GM12878 (cell line): ENCODE measurements at places on chromosomes 2 and 18. TPM values are rescaled to one million over a fixed set of nuclear protein-coding genes. Genes with fewer than 3 reads are reported as not detected.

DNA sequence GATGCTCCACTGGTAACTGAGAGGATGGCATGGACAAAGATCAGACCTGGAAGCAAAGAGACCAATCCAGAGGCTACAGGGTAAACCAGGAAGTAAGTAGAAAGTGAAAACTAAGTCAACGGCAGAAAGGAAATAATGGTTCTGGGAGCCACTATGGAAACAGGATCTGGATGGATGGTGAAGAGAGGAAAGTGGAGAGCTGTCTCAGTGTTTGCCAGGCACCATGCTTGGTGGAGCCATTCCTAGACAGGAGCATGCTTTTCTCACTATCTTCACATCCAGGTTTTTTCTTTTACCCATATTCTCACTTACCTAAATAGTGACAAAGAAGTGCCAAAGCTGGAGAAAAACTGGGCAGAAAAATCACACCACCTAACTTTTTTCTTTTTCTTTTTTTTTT, 22.2 kb downstream of the ZNF521 start:
- H3K27me3 ChIP-seq, result no peaks in the 10 kb centered on the region
- no peaks in the 10 kb centered on the region for H3K36me3 ChIP-seq
- no peak for DNase-seq
- no peaks in the 10 kb centered on the region for H3K4me1 ChIP-seq
- no peak overlapping the region for H3K4me3 ChIP-seq

GRCh38 chr2:23404426-23404825, 19.4 kb downstream of the KLHL29 start:
- peak overlapping the region; percentile 60 for H3K27ac ChIP-seq
- peak overlapping the region; percentile 43 for H3K4me3 ChIP-seq
- no peaks in the 10 kb centered on the region for H3K36me3 ChIP-seq
- peak; percentile 26 for DNase-seq
- no peaks in the 10 kb centered on the region for H3K27me3 ChIP-seq

DNA sequence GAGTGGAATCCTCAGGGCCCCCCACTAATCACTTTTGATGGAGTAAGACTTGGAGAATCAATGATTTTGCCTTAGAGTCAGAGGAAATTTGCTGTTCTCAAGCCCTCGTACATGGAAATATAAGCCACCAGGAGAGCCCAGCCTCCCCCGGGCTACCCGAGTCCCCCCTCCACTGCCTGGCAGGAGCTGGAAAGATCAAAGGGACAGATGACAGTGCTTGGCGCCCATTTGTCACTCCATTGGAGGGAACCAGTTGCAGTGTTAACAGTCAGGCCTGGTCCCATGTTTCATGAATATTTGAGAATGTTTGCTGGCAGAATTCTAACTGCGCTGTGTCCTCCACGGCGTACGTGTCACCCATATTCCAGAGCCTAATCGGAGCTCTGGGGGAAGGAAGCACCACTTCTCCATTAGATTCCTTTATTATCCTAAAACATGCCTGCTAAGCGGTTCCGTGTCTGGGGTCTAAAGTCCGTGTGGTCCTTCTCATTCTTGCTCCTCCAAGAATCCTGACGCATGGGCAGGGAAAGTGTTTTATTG, 202.4 kb downstream of the KLHL29 start:
- H3K27ac ChIP-seq, result no peak overlapping the region
- DNase-seq, result no peak
- no peaks in the 10 kb centered on the region for H3K4me1 ChIP-seq
- H3K27me3 ChIP-seq, result no peaks in the 10 kb centered on the region
- H3K36me3 ChIP-seq, result no peaks in the 10 kb centered on the region; the same call in 1 of the 2 replicates
- no peak overlapping the region for H3K4me3 ChIP-seq

GRCh38 chr2:176503776-176504175, 234.5 kb downstream of the MTX2 start:
- H3K4me3 ChIP-seq, result no peak overlapping the region
- no peaks in the 10 kb centered on the region for H3K27me3 ChIP-seq
- no peaks in the 10 kb centered on the region for H3K36me3 ChIP-seq
- no peak for DNase-seq
- no peak overlapping the region for H3K27ac ChIP-seq

DNA sequence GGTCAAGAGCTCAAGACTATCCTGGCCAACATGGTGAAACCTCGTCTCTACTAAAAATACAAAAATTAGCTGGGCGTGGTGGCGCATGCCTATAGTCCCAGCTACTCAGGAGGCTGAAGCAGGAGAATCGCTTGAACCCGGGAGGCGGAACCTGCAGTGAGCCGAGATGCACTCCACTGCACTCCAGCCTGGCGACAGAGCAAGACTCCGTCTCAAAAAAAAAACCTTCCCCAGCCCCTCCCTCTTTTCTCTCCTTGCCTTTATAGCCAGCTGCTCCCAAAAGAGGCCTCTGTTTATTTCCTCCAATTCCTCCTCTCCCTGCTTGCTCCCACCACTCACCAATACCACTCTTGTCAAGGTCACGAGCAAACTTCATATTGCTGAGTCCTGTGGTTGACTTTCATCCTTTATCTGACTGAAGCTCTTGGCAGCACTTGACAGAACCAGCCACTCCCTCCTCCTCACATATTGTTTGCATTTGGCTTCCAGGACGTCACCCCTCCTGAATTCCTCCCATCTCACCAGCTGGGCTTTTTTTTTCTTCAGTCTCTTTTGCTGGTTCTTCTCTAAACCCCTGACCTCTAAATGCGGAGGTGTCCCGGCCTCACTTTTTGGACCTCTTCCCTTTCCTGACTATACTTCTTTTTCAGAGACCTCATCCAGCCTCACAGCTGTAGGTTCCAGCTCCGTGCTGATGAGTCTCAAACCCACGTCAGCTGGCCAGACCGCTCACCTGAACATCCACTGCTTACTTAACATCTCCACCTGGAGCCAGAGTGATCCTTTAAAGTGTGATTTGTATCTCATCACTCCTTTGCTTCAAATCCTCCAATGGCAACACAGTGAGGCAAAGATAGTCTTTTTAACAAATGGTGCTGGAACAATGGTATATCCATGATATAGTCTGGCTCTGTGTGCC, 84.6 kb upstream of the CAB39 start:
- no peaks in the 10 kb centered on the region for H3K27me3 ChIP-seq
- no peak overlapping the region for H3K4me3 ChIP-seq
- no peak for DNase-seq
- no peaks in the 10 kb centered on the region for H3K4me1 ChIP-seq
- H3K36me3 ChIP-seq, result no peaks in the 10 kb centered on the region
- H3K27ac ChIP-seq, result no peak overlapping the region

Gene LCT
- total RNA-seq, result 0.08 and 0.11 TPM in 2 replicates

- H3K27ac ChIP-seq, result no peak overlapping the region
- DNase-seq, result no peak
- H3K36me3 ChIP-seq, result no peaks in the 10 kb centered on the region
- H3K27me3 ChIP-seq, result no peaks in the 10 kb centered on the region; the same call in 1 of the 2 replicates
- peak overlapping the region; percentile 50; the same call in 1 of the 2 replicates for H3K4me3 ChIP-seq
These were observed 534 bp upstream of the SOCS6 start for GRCh38 chr18:70288171-70288850.

DNA sequence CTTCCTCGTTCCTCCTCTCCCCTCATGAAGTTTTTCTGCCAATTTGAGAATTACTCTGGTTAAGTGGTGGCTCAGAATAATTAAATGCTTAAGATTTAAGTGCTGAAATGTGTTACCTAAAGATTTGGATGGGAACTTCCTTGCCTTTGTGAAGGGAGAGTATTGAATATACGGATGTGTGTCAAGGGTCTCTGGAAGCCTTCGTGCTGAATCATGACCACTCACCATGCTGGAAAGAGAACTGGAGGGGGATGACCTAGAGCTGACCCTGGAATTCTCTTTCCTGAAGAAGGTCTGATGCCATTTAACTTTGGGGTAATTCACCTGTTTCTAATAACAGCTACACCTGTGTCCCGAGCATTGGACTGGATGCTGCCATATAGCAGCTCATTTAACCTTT, 2.2 kb downstream of the MOCOS start:
- H3K4me1 ChIP-seq, result peaks cover 9% of the 10 kb centered on the region; the same call in 1 of the 2 replicates
- no peak overlapping the region for H3K4me3 ChIP-seq
- no peak overlapping the region for H3K27ac ChIP-seq

GRCh38 chr2:137964066-137964858, at the start of gene HNMT:
Gene HNMT, plus strand, starts transcription at chr2:137964473. Its CDS starts 19 bp downstream, at chr2:137964492.
- no peak within 1 kb of the TSS for H3K27ac ChIP-seq
- H3K27me3 ChIP-seq, result no peaks in the 10 kb centered on the region
- DNase-seq, result no peak
- no peaks in the 10 kb centered on the region for H3K36me3 ChIP-seq
- no peak within 1 kb of the TSS for H3K4me3 ChIP-seq

GRCh38 chr2:43340066-43340465, 113.7 kb upstream of the ZFP36L2 start:
- peaks cover 3% of the 10 kb centered on the region for H3K36me3 ChIP-seq
- H3K4me1 ChIP-seq, result peaks cover 9% of the 10 kb centered on the region; the same call in 1 of the 2 replicates
- H3K4me3 ChIP-seq, result no peak overlapping the region
- no peaks in the 10 kb centered on the region for H3K27me3 ChIP-seq

DNA sequence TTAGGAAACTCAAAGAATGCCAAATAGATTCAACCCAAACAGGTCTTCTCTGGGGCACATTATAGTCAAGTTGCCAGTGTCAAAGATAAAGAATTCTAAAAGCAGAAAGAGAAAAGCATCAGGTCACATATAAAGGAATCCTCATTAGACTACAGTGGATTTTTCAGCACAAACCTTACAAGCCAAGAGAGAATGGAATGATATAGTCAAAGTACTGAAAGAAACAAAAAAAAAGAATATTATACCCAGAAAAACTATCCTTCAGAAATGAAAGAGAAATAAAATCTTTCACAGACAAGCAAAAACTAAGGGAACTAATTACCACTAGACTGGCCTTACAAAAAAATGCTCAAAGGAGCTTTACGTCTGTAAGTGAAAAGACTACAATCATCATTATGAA, 65.5 kb downstream of the TBR1 start:
- no peak overlapping the region for H3K4me3 ChIP-seq
- no peaks in the 10 kb centered on the region for H3K4me1 ChIP-seq

- no peaks in the 10 kb centered on the region for H3K36me3 ChIP-seq
- H3K27me3 ChIP-seq, result peaks cover 7% of the 10 kb centered on the region
- H3K27ac ChIP-seq, result no peak overlapping the region
- H3K4me3 ChIP-seq, result no peak overlapping the region
These were observed 158.9 kb upstream of the GLI2 start for GRCh38 chr2:120576509-120577474.

DNA sequence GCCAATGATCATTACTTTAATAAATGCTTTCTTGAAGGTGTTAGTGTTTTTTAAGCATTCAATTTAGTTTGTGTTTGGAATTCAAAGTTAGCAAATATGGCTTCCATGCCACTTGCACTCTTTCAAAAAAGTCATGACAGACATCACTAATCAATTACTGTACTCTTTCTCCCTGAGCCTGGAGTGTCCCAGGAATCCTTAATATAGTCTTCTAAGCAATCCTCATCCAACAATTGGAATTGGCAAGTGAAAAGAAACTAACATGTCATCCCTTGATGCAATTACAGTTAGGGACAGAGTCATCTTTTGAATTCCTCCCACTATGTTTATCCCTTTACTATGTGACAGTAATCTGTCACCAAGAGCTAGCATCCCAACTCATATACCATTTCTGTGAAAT, 29.7 kb upstream of the GPR55 start:
- H3K27ac ChIP-seq, result peak overlapping the region; percentile 99
- peaks cover 71% of the 10 kb centered on the region for H3K4me1 ChIP-seq
- H3K4me3 ChIP-seq, result no peak overlapping the region

DNA sequence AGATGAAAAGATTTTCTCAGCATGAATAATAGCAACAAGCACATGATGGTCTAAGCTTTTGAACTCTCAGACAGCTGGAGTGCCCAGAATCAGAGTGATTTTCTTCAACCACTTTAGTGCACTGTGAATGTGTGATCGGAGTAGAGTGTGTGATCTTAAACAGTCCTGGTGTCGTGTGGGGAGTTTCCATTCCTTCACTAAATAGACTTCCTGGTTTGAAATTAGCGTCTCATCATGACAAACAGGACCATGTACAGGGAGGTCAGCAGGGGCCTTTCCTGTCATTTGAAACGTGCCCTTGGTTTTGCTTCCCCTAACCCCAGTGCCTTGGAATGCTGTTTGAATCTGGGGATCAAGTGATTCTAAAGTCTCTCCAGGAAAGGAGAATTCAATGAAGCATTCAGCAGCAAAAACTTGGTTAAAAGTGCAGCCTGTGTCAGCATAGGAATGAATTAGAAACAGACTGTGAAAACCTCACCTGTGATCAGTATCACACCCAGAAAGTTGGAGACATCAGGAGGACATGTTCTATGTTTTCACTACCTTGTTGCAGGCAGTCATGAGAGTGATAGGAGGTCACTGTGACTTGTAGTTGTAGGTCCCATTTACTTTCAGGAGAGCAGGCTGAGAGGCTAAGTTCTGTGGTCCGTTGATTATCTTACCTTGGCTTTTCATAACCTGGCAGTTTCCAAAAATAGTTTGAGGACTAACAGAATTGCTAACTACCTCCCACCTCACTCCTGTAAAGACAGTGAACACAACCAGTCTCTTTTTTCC, 400.3 kb downstream of the MTX2 start:
- peak overlapping the region; percentile 48; the same call in 1 of the 2 replicates for H3K27ac ChIP-seq
- no peak overlapping the region for H3K4me3 ChIP-seq
- H3K27me3 ChIP-seq, result no peaks in the 10 kb centered on the region
- DNase-seq, result peak; percentile 37
- no peaks in the 10 kb centered on the region for H3K36me3 ChIP-seq

DNA sequence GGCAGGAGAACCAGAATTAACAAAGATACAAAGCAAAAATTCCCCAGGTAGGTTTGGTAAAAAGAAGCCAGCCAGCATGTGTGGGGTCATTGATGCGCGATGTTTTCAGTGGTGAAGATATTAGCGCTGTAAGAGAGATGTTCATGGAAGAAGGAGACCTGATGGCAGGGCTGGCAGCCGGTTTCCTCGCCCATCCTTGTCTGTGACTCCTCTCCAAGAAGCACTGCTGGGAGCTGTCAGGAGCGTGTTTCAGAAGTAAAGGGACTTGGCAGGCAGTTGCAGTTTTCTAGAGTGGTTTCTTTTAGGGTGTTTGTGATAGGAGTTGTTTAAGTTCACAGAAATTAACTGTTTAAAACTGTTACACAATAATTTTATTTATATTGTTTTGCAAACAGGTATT, 24.6 kb downstream of the TAF1B start:
- no peaks in the 10 kb centered on the region for H3K4me1 ChIP-seq
- no peak overlapping the region for H3K27ac ChIP-seq
- no peaks in the 10 kb centered on the region for H3K36me3 ChIP-seq
- H3K4me3 ChIP-seq, result no peak overlapping the region
- no peaks in the 10 kb centered on the region for H3K27me3 ChIP-seq

Gene IL37
- not detected in 2 replicates for total RNA-seq

DNA sequence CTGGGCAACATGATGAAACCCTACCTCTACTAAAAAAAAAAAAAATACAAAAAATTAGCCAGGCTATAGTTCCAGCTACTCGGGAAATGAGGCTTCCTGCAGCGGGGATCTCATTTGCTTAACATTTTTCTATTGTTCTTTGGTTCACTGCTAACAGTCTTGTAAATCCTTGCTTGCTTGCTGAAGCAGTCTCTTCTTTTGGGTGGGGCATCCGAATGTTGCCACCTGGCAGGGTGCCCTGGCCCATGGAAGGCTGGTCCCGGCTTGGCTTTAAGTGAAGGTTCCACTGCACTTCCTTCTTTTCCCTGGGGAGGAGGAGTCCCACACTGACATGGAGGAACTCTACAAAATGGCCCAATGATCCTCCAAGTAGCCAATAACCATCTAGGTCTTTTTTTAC, 6.0 kb upstream of the ANKRD29 start:
- no peaks in the 10 kb centered on the region for H3K36me3 ChIP-seq
- H3K27ac ChIP-seq, result no peak overlapping the region
- no peak overlapping the region for H3K4me3 ChIP-seq
- H3K27me3 ChIP-seq, result 0 out of 2 replicates have a peak, but pooled peaks cover 1% of the 10 kb centered on the region

Gene SPOPL
- 20.3 and 22.6 TPM in 2 replicates for total RNA-seq
